ENCODE measurements at places on chromosomes 13 and 19.

GRCh38 chr19:21491146-21491545, 14.3 kb upstream of the ZNF429 start:
- DNase-seq, result peak; percentile 54

GRCh38 chr13:95381212-95381527, 79.9 kb upstream of the ABCC4 start:
- DNase-seq, result no peak

GRCh38 chr19:57106722-57107235, 13.0 kb upstream of the USP29 start:
- no peak for DNase-seq

DNA sequence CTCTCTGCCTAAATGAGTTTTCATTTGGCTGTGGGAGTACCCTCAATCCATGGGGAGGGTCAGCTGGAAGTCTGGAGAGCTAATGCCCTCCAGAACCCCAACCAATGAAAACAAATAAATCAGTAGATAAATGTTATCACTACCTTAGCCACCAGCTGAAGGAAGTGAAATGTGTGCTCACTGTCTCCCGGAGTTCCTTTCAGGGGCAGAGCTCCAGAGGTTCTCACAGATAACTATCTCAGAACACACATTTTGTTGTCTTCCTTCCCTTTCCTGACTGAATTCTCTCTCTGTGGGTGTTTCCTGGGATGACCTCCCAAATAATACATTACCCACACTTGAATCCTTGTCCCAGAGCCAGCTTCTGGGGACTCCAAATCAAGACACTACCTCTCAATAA, 779.6 kb downstream of the DIAPH3 start:
- DNase-seq, result no peak

- DNase-seq, result no peak
Measured at GRCh38 chr13:59061621-59062020, 1102.1 kb downstream of the DIAPH3 start.

- DNase-seq, result no peak
Measured at GRCh38 chr19:19111136-19111835, 27.0 kb downstream of the TMEM161A start.

GRCh38 chr13:106799781-106800335, 231.9 kb upstream of the ARGLU1 start:
- DNase-seq, result no peak

GRCh38 chr13:75294110-75294509, 187.9 kb downstream of the TBC1D4 start:
- no peak for DNase-seq

GRCh38 chr13:43686557-43686956, 100.2 kb downstream of the ENOX1 start:
- peak; percentile 7 for DNase-seq

All from NB4 (cell line).